ENCODE measurements at places on chromosomes 2 and 18.

DNA sequence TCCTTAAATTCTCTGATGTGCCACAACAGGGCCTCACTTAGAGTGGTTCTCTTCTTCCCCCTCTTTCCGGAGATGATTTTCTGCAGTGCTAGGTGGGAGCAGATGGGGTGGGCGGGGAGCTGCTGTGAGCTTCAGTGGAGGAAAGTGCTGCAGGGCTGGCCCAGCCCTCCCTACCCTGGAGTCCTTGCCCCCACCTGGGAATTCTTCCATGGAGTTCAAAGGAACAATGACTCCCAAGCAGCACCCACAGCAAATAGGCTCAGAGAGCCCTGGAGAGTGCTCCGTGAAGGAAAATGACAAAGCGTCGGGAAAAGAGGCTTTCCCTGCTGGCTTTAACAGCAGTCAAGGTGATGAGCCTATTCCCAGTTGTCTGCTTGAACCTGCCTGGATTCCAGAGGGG lies 28.8 kb downstream of the LOXHD1 start:
- no peak for DNase-seq

- no peak for DNase-seq
These were observed 204.8 kb downstream of the KLHL29 start for GRCh38 chr2:23589739-23590138.

- no peak for DNase-seq
These were observed 91.6 kb upstream of the TANK start for GRCh38 chr2:161068670-161069069.

- no peak for DNase-seq
These were observed 52.0 kb upstream of the HS6ST1 start for GRCh38 chr2:128370468-128371247.

DNA sequence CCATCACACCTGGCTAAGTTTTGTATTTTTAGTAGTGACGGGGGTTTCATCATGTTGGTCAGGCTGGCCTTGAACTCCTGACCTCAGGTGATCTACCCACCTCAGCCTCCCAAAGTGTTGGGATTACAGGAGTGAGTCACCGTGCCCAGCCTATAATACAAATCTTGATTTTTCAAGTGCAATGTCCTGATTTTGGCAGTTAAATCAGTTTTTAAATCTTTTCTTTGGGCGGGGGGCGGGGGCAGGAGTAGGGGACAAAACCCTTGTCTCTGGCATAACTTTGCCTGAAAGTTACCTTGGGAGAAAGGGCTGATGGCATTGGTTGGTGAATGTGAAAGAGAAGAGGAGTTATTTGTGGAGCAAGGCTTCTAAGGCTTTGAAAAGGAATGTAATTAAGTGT lies 12.3 kb downstream of the GALNT1 start:
- DNase-seq = no peak
